ENCODE measurements at places on chromosomes 13 and 19.

DNA sequence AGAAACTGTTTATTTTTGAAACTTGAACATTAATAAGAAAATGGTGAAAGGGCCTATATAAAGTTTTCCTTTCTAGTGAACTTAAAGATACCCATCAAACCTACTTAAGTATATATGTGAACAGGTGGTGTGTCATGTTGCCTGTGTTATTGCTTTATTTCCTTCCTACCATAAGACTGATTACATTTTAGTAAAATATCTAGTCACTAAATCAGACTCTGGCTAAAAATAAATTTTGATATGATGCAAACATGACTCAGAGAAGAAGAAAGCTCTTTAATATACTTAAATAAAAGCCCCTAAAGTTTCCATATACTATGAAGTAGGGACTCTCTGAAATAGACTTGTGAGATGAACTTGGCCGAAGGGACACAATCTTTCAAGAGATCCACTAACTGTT lies 35.1 kb upstream of the FBXL3 start:
- no peak for DNase-seq

- DNase-seq, result no peak
These were observed 182.6 kb downstream of the EFNB2 start for GRCh38 chr13:106352850-106353249.

GRCh38 chr19:55287361-55288079 lies 3.7 kb downstream of the BRSK1 start:
- DNase-seq, result no peak

GRCh38 chr19:3798137-3798536 lies 12.0 kb upstream of the MATK start:
- no peak for DNase-seq

DNA sequence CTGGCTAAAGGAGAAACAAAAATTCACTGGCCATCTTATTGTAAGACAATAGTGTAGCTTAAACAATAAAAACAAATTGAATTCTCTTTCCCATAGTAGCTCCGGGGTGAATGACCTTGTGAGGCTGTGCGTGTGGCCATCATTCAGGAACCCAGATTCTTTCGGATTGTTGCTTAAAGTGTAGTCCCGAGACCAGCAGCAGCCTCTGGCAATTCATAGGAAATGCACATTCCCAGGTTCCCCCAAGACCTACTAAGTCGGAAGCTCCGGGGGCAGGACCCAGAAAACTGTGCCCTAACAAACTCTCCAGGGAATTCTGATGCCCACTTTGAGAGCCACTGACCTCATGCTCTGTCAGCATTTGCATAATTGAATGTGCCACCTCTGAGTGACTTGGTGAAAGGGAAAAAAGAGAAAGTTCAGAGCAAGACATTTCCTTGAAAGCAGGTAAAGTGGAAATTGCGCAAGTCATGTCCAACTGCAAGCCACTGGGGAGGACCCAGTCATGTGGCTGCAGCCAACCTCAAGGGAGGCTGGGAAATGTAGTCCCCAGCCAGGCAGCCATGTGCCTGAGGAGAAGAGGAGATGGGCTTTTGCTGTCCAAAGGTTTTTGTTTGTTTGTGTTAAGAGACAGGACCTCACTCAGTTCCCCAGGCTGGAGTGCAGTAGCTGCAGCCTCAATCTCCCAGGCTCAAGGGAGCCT lies 50.7 kb upstream of the PNMA8B start:
- DNase-seq, result no peak

GRCh38 chr19:48968179-48968661 lies 3.1 kb downstream of the FTL start:
- DNase-seq, result no peak

DNA sequence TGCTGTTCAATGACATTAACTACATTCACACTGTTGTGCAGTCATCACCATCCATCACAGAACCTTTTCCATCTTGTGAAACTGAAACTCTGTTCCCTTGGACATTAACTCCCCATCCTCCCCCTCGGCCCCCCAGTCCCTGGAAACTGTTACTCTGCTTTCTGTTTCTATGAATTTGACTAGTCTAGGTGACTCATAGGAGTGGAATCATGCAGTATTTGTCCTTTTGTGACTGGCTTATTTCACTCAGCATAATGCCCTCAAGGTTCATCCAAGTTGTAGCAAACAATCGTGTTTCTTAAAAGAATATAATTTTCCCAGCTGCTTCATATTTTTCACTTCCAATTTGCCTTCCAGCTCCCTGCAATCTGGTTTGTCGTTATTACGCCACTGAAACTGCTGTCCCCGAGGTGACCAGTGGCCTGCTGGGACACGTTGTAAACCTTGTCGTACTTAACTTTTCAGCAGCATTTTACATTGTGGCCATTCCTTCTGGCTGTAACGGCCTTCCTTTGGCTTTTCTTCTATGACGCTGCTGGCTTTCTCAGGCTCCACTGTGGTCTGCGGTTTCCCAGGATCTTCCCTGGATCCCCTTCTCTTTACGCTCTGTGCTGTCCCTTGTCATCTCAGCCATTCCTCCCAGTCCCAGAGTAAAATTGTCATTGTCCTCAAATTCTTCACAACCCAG lies 74.0 kb downstream of the DHRS12 start:
- no peak for DNase-seq

GRCh38 chr19:1292419-1293151 lies 6.9 kb downstream of the EFNA2 start:
- no peak for DNase-seq

Measured in activated B cell treated with CpG ODN at 0.5 μM for 24 hours (primary cell).